Right renal pelvis (tissue), 4 donors: ENCODE measurements at places on chromosomes 5 and 9.

- no peak for DNase-seq
Measured at GRCh38 chr5:170301149-170301548, 3.6 kb upstream of the LCP2 start.

DNA sequence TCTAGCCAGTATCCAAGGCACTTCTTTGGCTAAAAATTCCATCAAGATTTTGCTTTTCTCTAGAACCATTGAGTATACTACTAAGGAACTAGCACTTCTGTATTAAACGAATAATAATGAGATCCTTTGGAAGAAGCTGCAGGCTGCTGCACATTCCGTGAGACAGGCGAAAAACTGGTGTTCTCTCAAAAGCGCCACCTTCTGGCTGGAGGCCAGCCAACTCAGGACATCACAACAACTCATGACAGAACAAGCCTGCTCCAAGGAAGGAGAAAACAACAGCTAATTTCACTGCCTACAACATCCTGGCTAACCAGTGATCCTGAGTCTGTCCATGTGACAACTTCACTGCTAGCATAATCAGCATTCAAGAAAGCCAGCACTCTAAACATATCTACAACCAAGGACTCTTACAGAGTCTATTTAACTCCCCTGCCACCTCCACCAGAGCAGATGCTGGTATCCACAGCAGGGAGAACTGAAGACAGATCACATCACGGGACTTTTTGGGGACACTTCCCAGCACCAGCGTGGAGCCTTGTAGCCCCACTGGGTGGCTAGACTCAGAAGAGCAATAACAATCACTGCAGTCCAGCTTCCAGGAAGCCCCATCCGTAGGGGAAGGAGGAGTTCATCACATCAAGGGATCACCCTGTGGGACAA is 150.5 kb downstream of the YTHDC2 start:
- no peak for DNase-seq

- DNase-seq: no peak
Measured at GRCh38 chr5:84725946-84726570, 341.4 kb upstream of the EDIL3 start.

- DNase-seq: no peak
Measured at GRCh38 chr5:177365845-177366527, 8.3 kb downstream of the RGS14 start.

- DNase-seq: no peak
Measured at GRCh38 chr5:145110834-145111233, 724.3 kb downstream of the PRELID2 start.

- DNase-seq: no peak
Measured at GRCh38 chr9:122996586-122996985, 36.9 kb upstream of the GPR21 start.

DNA sequence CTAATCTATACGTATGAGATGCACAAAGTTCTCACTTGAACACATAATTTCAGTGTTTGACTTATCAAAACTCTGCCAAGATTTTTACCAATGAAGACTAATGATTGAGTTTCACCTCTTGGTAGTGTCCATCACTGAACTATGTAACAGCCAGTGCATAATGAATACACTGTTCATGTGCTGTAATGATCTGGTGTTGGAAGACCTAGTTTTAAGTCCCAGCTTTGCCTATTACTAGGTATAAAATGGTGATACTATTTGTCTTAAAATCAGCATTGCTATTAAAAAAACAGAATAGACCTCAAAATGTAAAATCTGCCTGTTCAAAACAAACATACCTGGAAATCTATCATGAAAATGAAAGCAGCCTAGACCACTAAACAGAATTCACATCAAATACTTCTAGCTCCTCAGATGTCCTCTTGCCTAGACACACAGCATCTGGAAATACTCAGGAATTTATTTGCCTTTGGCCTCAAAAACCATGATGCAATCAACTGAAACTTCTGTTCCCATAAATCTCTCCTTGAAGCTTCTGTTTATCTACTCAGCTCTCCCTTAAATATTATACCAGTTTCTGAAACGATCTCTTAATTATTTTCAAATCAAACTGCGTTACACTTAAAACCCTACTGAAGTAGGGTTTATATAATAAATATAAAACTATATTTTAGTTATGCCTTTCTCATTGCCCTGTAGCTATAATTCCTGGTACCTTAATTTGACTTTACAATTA is 38.1 kb downstream of the MRPS27 start:
- DNase-seq: peak; percentile 25

DNA sequence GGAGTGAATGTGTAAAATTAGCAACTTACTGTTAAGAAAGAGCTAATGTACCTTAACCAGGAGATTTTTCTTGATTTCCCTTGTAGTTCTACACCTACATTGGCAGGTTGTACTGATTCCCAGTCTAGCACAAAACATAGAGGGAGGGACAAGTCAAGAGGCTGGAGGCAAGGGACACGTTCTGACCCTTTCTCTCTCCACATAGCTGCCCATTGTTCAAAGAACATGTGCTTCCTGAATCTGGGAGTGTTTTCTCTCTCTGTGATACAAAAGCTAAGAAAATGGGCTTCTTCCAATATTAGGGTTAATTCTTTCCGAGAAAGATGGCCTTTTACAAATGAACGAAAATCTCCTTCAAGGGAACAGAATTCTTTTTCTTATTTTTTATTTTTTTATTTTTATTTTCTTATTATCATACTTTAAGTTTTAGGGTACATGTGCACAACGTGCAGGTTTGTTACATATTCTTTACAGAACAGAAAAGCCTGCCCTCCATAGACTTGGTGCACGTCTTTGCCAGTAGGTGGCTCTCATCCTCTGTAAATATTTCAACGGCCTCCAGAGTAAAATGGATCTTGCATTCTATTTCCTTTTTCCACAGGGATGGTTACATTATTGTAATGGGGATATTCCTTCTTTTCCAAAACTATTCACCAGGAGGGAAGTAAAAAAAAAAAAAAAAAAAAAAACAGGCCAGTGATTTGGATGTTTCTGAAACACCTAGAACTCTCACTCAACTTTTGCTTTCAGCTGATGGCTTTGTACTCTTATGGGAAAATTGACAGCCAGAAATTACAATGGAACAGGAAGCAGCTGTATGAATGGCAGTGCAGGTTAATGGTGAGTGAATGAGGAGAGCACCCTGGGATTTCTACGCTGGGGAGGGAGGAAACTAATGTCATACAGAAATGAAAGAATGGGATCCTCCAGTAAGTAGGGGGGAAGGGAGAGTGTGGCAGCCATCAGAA is 13.1 kb upstream of the IFNA5 start:
- no peak for DNase-seq

- no peak for DNase-seq
Measured at GRCh38 chr5:125496393-125496792, 750.0 kb upstream of the ZNF608 start.

DNA sequence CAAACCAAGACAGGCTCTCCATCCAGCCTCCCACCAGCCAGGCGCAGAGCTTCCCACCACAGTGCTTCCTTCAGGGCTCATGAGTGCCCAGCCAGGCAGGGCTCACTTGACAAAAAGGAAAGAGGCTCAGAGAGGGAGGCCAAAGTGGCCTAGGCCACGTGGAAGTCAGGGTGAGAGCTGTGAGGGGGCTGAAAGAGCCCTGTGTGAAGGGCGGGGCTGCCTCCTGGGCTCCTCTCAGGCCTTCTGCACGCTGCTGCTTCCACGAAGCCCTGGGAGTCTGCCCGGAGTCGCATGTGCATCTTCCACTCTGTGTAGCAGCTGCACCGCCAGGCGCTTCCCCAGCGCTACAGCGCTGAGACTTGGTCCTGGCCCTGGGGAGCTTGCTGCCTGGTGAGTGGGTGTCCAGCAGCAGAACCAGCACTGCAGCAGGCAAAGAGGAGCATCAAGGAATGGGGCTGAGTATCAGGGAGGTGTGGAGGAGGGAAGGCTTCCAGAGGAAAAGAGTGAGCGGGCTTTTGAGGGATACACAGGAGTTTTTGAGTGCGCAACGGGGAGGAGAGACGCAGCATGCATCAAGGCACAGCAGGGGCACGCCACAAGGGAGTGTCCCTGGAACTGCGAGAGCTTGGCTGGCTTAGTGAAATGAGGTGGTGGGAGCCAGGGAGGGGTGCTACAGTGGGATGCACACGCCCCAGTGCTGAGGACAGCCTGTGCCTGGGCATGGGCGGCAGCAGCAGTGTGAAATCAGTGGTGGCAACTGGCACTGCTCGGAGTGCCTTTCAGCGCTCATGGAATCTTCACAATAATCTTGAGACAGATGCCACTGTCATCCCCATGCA is 178.0 kb downstream of the GAPVD1 start:
- DNase-seq: no peak

DNA sequence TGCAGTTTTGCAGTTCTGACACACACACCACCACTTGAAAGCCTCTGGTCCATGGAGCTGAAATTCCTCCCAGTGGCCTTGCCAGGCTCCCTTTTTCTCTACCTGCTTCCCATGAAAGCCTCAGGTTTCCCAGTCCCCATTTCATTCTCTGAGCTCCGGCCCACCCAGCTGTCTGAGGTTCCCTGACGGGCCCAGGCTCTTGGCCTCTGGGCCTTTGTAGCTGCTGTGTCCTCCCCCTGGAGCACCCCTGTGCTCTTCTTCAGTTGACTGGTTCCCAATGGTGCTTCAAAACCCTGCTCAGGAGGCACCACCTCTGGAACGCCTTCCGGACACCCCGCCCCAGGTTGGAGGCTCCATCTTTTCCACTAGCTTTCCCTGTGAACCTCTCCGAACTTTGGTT is 155.9 kb upstream of the SHB start:
- DNase-seq: no peak

DNA sequence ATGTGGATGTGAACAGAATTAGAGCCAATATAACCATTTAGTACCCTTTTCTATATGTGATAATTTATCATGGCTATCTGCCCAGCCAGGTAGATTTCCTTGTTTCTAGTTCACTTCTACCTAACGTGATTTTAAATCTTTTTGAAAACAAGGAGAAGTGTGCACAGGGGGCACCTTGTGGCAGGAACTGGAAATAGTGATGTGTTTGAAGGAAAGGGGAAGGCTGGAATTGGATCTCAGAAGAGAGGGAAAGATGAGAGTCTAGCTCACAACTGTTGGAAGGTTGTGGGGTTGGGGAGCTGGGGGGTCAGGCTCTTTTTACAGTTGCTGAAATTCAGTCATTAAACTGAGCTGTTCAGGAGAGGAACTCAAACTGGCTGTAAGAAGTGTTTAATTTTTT is 219.5 kb downstream of the KCTD16 start:
- no peak for DNase-seq

GRCh38 chr5:149264439-149265067 is 7.1 kb upstream of the AFAP1L1 start:
- DNase-seq: no peak

- no peak for DNase-seq
Measured at GRCh38 chr5:117863586-117864296, 1124.6 kb downstream of the DTWD2 start.

DNA sequence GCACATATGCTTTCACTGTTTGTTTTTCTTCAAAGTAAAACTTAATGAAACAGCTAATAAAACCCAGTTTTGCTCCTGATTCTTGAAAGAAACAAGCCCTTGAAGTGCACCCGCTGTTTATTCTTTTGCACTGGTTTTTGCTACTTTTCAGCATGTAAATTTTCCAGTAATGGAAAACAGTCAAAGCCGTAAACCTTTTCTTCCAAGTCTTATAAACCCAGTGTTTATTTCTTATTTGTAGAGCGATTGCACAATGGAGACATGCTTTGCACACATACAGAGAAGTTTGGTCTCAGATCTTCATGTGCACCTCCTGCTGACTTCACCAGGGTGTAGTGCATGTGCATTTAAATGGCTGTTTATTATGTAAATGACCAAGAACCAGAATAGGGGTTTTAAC is 51.8 kb downstream of the ATG10 start:
- DNase-seq: peak; percentile 9

GRCh38 chr5:15844871-15845270 is 334.7 kb downstream of the MARCHF11 start:
- no peak for DNase-seq

GRCh38 chr5:148972974-148973374 is 89.9 kb downstream of the SH3TC2 start:
- DNase-seq: no peak

GRCh38 chr5:80122579-80122978 is 87.4 kb downstream of the THBS4 start:
- no peak for DNase-seq

DNA sequence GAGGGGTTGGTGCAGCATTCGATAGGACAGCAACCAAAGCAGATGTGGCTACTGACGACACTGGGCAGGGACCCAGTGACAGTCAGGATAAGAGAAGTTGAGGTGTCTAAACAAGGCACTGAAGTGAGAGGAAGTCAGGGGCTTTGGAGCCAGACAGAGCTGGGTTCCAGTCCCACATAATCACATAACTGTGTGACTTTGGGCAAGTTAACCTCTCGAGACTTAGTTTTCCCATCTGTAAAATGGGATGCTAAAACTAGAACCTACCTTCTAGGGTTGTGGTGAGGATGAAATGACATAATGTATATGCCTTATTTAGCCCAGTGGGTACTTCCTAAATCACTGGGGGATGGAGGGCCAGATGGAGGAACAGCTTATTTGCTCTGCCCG is 3.1 kb downstream of the ANGPTL2 start:
- no peak for DNase-seq

- DNase-seq: no peak
Measured at GRCh38 chr9:99925541-99925940, 19.1 kb downstream of the STX17 start.

GRCh38 chr9:135334953-135335460 is 144.6 kb upstream of the PPP1R26 start:
- no peak for DNase-seq

DNA sequence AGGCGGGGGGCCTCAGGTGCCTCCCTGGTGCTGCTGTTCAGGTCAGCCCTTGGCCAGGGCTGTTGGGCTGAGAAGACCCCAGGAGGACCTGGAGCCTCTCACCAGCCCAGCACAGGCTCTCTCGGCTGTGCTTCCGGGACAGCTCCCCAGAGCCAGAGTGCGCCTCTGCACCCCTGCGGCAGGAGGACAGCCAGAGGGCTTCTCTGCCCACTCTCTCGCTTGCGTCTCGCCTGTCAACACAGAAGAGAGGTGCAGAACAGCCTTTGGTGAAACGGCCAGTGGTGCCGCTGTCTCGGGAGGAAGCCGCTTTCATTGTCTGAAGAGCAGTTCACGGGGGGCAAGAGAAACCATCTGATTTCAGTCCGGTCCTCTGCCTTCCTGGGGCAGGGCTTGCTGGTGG is 3.8 kb upstream of the NACC2 start:
- DNase-seq: no peak

DNA sequence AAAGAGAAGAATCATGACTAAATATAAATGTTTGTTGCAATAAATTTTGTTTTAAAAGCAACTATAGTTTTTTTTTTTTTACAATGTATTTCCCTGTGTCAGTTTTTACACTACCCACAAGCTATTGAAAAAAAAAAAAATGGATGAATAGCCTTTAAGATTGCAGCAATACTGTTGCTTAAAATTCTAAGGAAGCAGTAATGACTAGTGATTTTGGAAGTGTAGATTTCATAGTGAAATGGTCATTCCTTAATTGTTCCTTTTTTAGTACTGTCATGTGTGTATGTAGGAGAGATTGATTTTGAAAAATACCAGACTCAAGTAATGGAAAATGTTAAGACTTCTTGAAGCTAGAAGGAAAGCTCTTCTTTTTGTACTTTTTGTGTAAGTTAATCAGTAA is 53.1 kb downstream of the NDUFS4 start:
- DNase-seq: no peak

GRCh38 chr5:74679966-74680365 is 5.1 kb upstream of the HEXB start:
- DNase-seq: no peak

- DNase-seq: no peak
Measured at GRCh38 chr9:130423272-130423671, 21.5 kb upstream of the ASS1 start.
